ENCODE measurements at places on chromosomes 2 and 18. TPM values are rescaled to one million over a fixed set of nuclear protein-coding genes. Genes with fewer than 3 reads are reported as not detected.

Gene TMEM247
- polyA plus RNA-seq: not detected

Gene BCL2L11
- polyA plus RNA-seq: 0.63 TPM

Gene CCDC121
- 0.84 TPM for polyA plus RNA-seq

Gene MOCOS
- polyA plus RNA-seq: 0.38 TPM

Gene STAT4
- 7.3 TPM for polyA plus RNA-seq

Gene PSMA8
- polyA plus RNA-seq: not detected

Gene REG3G
- polyA plus RNA-seq: not detected

Gene CXCR4
- polyA plus RNA-seq: 55.7 TPM

Gene EFEMP1
- polyA plus RNA-seq: 0.37 TPM

Gene INHA
- not detected for polyA plus RNA-seq

Gene ST3GAL5
- 5.5 TPM for polyA plus RNA-seq

Gene MAP3K20
- 3.3 TPM for polyA plus RNA-seq

Gene SERPINB12
- not detected for polyA plus RNA-seq

Gene TNFRSF11A
- polyA plus RNA-seq: 0.35 TPM

Gene ZBTB7C
- polyA plus RNA-seq: not detected

Gene ANXA4
- 74.2 TPM for polyA plus RNA-seq

Gene DLX2
- not detected for polyA plus RNA-seq

Gene KIAA2012
- not detected for polyA plus RNA-seq

Gene CDH19
- polyA plus RNA-seq: not detected

Gene SERPINB5
- polyA plus RNA-seq: not detected

Gene LBX2
- 0.20 TPM for polyA plus RNA-seq

Gene DPP4
- polyA plus RNA-seq: 9.0 TPM

Gene GKN2
- polyA plus RNA-seq: not detected

Gene GATA6
- not detected for polyA plus RNA-seq

Gene CCDC74B
- 10.0 TPM for polyA plus RNA-seq

Gene LRRTM4
- polyA plus RNA-seq: not detected

Gene SMYD1
- polyA plus RNA-seq: 0.09 TPM

Gene CYB5A
- 119 TPM for polyA plus RNA-seq

Gene IGFBP2
- 0.38 TPM for polyA plus RNA-seq

Gene CLEC4F
- polyA plus RNA-seq: not detected

Gene IL37
- not detected for polyA plus RNA-seq

Gene FBXO15
- polyA plus RNA-seq: not detected

Gene C2orf15
- 2.3 TPM for polyA plus RNA-seq

Gene EXOC6B
- polyA plus RNA-seq: 1.5 TPM

Gene CENPA
- 66.3 TPM for polyA plus RNA-seq

Gene GIGYF2
- 38.3 TPM for polyA plus RNA-seq

Gene CYP27C1
- not detected for polyA plus RNA-seq

Gene SPATS2L
- 23.6 TPM for polyA plus RNA-seq

Gene TRMT61B
- polyA plus RNA-seq: 23.7 TPM

Gene OTOS
- polyA plus RNA-seq: not detected

Gene WNT10A
- polyA plus RNA-seq: 5.3 TPM

Gene TRIM43
- not detected for polyA plus RNA-seq

Gene PDE1A
- not detected for polyA plus RNA-seq

Gene KYNU
- polyA plus RNA-seq: 31.2 TPM

Gene ST6GAL2
- polyA plus RNA-seq: not detected

Measured in GM12878 (cell line).